ENCODE measurements at places on chromosomes 3 and 15.
A peak's percentile ranks its signal among the peaks of the same experiment; 100 is the strongest.

DNA sequence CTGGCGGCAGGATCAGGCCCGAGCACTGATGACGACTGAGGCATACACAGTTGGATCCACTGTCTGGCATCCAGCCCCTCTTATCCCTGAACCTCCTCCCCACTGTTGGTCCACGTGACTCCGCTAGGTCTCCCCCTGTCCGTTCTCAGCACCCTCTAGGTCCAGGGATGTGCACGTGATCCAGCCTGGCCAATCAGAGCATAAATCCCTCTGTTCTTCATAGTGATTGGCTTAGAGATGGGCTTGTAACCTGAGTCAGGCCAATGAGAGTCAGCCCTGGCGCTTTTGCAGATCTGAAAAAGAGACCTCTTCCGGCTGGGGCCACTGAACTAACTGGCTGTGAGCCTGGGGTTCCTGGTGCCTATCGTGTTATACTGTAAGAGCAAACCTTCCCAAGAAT is 20.5 kb upstream of the IQSEC1 start:
- no peak for DNase-seq

- no peak for DNase-seq
Measured at GRCh38 chr3:32945136-32945535, 6.3 kb upstream of the CCR4 start.

DNA sequence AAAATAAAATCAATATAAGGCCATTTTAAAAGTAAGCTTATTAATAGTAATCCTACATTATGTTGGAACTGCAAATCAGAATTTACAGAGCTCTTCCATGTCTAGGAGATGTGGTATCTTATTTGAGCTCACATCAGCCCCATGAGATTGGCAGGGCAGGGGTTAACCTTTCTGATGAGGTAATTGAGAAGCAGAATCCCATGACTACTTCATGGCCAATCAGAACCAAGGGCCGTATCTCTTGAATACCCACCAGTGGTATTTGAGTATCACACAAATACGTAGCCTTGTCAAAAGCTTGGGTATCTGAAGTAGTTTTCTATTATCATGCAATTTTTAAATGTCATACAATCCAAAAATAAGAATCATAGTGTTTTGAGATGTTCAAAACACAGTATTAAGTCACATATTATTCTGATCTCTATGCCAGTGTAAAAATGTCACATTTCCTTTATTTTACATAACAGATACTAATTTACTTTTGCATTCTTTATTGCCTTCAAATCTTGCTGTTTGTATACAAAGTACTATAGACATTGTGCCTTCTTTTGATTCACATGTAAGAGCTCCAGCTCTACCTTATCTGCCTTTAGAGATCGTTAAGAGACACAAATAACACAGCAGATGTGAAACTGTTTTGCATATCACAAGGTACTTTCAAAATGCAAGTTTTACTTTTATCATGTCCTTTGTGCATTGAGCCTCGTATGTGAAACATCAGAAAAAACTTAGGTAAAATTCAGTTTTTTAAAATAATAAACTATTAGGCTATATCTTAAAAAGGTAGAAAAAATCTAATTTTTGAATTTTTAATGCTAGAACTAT is 251.7 kb upstream of the GOLGA6L4 start:
- no peak for DNase-seq

DNA sequence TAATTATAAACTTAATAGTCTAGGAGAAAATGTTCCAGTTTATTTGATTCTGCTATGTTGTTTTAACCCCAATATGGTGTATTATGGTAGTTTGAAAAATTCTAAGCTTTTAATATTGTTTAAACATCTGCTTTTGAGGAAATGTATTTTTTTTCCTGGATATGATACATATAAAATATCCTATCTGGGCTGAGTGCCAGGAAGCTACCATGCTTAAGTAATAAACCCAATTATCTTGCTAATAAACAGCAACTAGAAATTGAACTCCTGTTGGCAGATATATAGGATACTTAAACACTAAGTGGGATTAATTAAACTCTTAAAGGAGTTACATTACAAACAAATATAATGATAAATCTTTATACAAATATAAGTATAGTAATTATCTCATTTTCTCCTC is 293.7 kb upstream of the GRM7 start:
- DNase-seq = no peak

DNA sequence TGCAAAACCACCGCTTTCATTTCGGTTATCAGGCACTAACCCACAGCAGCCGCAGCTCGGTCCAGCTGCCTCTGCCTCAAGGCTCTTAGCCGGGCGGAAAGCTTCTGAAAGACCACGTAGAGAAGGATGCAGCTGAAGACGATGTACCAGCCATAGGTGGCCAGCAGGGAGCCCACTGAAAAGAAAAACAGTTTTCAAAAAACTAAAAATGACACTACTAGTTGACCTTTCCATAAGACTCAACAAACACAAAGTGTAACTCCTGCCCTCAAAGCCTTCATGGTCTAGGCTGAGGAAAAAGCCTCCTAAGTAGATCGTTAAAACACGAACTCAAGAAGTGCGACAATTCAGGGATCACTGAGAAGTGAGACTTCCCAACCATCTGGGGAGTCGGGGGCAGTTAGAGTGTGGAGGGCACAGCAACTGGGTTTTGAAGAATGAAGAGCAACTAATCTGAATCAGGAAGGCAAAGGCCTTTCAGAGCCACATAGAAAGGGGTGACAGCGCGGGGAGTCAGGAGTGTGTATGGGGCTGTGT is 716 bp downstream of the SELENOS start:
- peak; percentile 46 for DNase-seq

GRCh38 chr3:117709108-117709507 is 999.5 kb downstream of the TUSC7 start:
- DNase-seq = no peak

GRCh38 chr3:182258538-182259177 is 534.6 kb upstream of the ATP11B start:
- no peak for DNase-seq

DNA sequence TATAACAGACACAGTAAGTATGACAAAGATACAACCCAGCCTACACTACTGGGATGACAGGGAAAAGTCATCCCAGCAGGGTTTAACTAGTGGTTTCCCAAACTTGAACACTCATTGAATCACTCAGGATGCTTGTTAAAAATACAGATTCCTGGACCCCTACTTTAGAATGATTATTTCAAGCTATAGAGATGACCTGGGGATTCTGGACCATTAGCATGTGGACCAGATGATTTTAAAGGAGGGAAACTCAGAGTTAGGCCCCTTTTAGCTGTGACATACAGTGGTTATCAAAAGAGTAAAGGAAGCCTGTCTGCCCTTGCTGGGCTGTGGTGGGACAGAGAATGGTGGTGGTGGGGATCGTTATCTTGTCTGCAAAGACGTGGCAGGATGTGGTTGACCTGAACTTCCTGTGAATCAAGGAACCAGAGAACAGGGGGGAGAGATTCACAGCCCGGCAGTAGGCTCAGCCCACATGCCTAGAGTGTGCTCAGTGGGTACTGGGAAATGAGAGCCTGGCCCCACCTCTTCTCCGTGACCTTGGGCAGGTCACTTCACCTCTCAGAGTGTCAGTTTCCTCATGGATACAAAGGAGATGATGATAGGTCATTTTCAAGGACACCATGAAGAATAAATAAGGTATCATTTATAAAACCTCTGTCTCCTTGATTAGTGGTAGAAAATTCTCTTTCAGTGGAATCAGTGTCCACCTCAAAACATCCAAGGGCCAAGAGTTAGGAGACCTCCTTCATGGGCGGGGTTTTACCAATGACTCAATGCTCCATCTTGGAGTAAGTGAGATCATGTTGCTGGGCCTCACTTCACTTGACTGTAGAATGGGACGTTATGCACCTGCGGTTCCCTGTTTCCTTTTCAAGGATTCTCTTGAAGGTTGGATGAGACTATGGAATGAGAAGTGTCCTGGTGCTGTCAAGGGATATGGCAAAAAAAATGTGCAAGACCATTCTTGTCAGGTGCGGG is 306.5 kb downstream of the RPLP1 start:
- peak; percentile 97 for DNase-seq

- DNase-seq = no peak
Measured at GRCh38 chr3:14358426-14359211, 43.8 kb upstream of the SLC6A6 start.

GRCh38 chr15:74375303-74375693 is 7.9 kb upstream of the CYP11A1 start:
- peak; percentile 66 for DNase-seq
